Glutamatergic neuron (in vitro differentiated cells): ENCODE measurements at places on chromosomes 5 and 9. TPM values are rescaled to one million over a fixed set of nuclear protein-coding genes. Genes with fewer than 3 reads are reported as not detected.
A peak's percentile ranks its signal among the peaks of the same experiment; 100 is the strongest.

Gene ZNF883
- total RNA-seq, result 18.4 TPM

GRCh38 chr9:129109537-129109903 is 1.1 kb downstream of the CRAT start:
- peak; percentile 73 for DNase-seq

DNA sequence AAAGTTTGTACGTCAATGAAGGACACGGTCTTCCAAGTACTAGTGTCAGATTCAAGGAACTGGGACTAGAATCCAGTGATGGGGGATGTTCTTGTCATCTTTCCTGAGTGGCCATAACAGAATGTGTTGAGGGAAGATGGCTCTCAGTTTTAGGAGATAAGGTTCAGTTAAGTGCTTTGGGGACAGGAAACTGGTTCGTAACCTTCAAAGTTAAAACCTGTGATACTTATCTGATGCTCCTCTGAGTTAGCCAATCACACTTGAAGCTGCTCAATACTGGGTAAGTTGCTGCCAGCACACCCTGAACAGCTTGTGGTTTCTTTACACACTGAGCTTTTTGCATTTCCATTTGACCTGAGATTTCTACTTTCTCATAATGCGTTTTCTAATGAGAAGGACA is 64.4 kb downstream of the PIK3R1 start:
- no peak for DNase-seq

GRCh38 chr9:84996029-84996428 is 326.5 kb downstream of the NTRK2 start:
- DNase-seq, result no peak

GRCh38 chr9:108956022-108956630 is 21.9 kb downstream of the ABITRAM start:
- no peak for DNase-seq

Gene UGCG
- total RNA-seq, result 16.0 TPM

Gene TMEM252
- total RNA-seq, result not detected

Gene CSF1R
- not detected for total RNA-seq

Gene SLC46A2
- not detected for total RNA-seq

Gene MYOZ3
- 0.64 TPM for total RNA-seq

DNA sequence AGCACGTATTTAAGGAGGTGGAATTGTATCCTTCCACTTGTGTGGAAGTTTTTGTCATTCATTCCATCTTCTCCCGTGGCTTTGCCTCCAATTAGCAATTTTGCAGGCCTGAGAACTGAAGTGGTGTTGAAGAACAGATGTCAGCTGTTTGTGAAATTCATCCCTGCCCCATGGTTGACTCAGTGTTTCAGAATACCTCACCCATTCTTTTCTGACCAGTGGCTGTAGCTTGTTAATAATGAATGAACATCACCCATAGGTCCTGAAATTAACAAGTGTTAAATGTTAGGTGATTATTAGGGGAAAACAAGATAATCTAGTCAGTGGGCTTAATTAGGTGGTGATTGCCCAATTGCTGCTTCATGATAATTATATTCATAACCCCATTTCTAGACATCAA is 11.7 kb downstream of the ZNF462 start:
- no peak for DNase-seq

GRCh38 chr5:146909255-146910068 is 30.9 kb upstream of the PPP2R2B start:
- no peak for DNase-seq

Gene SPINK13
- total RNA-seq, result not detected

Gene PRDM12
- 0.98 TPM for total RNA-seq

GRCh38 chr5:151216781-151217180 is 7.1 kb downstream of the CCDC69 start:
- DNase-seq, result no peak

Gene SLCO6A1
- total RNA-seq, result 1.6 TPM

DNA sequence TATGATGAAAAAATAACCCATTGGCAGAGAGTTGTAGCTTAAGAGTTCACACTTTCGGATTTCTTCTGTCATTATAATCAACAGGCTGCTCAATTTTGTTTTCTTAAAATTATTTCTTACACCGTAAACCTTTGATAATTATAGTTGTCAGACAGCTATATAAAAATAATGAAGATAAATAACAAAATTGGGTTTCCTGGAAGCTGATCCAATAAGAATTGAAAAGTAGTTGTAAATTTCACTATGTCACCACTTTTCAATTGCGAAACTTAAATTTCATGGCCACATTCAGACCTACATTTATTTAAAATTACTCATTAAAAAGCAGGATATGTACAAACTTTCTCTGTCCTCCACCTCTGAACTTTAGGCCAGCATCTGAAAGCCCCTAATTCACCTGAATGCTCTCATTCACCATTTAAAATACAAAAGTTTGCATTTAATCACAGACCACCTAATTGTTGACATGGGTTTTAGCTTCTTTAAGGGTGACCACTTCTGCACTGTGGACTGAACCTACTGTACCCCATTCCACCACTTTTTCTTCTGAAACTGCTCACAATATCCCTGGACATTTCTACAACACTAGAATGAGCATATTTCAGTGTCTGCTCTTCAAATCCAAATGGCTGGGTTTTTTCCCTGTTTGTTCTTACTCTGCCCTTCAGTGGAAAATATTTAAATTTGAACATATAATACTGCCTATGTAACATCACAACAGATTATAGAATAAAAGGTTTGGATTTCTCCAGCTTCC is 680 bp downstream of the SELENOP start:
- no peak for DNase-seq

DNA sequence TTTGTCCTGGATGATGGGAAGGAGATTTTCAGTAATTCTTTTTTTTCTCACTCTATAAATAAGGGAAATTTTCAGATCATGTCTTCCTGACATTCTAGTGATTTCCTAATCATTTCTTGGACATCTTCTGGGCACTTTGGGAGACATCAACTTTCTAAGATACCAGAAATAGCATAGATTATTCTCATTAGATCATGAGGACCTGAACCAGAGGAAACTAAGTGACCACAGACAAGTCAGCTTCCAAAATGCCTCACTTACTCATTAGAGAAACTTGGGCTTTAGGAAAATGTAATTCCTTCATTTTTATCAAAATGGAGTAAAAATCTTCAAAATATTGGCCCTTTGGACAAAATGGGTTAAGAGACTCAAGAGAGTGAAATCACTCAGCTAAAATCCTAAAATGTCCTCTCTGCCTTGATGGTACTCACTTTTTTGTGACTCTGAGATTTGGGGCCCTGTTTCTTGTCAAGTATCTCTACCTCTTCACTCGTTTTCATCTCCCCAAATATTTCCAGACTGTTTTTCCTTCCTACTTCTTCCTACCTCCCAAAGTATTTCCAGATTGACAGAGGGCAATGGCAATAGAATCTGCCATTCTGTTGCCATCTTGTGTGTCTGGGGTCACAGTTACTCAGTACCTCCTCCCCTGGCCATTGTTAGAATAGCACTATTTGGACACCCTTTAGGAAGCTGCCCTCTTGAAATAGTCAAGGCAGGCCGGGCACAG is 194.5 kb downstream of the NR3C1 start:
- DNase-seq, result no peak

- DNase-seq, result no peak
Observed at GRCh38 chr9:116365056-116365471, 211.5 kb downstream of the PAPPA start.

Gene PCDHB9
- total RNA-seq, result 12.2 TPM

DNA sequence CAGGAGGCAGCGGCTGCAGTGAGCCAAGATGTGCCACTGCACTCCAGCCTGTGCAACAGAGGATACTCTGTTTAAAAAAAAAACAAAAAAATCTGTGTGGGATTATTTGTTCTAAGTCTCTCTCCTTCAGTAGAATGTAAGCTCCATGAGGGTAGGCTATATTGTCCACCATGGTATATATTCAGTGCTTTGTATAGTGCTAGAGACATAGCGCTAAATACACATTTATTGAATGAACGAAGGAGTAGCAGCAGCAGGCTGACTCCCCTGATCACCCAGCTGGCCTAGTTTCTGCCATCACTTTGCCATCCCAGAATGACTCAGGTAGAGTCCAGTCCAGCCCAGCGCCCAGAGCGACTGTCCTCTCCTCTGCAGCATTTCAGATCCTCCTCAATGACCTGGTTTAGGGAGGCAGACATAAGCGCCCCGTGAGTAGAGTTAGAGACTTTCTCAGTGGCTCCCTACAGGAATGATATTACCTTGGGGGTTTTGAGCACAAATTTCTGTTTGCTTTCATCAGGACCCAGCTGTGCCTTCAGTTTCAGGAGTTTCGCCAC is 716 bp downstream of the HARS1 start:
- DNase-seq, result peak; percentile 20

DNA sequence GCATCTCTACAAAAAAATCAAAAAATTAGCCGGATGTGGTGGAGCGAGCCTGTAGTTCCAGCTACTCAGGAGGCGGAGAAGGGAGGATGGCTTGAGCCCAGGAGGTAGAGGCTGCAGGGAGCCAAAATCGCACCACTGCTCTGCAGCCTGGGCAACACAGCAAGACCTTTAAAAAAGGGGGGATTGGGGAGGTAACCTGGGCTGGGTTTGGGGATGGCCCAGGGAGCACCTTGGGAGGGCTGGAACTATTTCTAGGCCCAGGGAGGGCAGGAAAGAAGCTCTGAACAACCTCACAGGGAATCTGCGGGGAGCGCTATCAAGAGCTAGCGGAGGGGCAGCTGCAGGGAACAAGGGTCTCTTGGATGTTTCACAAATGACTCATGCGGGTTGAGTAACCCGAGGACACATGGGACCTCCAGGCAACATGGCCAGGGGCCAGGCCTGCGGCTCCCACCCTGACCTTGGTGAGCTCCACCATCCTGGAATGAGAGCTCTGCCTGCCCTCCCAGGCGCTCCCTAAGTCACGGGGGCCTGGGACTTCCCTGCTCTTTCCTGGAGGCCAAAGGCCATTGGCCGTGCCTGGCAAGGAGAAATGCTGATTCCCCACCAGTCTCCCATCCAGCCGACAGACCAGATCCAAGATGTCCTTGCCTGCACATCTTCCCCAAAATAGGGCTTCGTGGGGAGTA is 23.4 kb downstream of the SARDH start:
- DNase-seq, result peak; percentile 41

- no peak for DNase-seq
Observed at GRCh38 chr5:139245637-139246339, 47.6 kb upstream of the SIL1 start.

DNA sequence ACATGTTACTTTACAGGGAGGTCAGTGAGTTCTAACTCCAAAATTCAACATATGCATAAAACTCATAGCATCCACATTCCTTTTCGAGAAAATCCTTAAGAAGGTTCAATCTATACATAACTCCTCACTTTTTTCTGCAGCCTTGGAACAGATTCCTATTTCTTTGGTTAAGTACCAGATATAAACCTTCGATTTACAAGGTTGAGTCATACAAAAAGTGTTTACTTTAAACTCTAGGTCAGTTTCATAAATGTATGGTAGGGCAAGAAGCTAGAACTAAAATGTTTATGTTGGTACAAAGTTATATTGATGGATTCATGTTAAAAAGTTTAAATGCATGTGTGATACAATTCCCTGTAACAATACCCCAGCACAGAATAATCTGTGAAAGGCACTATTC is 19.4 kb downstream of the CDKN2AIPNL start:
- no peak for DNase-seq

- peak; percentile 81 for DNase-seq
Observed at GRCh38 chr5:138138949-138139780, at the start of gene NME5. NME5 (minus strand) TSS chr5:138139428; CDS start chr5:138138780, 648 bp downstream.

DNA sequence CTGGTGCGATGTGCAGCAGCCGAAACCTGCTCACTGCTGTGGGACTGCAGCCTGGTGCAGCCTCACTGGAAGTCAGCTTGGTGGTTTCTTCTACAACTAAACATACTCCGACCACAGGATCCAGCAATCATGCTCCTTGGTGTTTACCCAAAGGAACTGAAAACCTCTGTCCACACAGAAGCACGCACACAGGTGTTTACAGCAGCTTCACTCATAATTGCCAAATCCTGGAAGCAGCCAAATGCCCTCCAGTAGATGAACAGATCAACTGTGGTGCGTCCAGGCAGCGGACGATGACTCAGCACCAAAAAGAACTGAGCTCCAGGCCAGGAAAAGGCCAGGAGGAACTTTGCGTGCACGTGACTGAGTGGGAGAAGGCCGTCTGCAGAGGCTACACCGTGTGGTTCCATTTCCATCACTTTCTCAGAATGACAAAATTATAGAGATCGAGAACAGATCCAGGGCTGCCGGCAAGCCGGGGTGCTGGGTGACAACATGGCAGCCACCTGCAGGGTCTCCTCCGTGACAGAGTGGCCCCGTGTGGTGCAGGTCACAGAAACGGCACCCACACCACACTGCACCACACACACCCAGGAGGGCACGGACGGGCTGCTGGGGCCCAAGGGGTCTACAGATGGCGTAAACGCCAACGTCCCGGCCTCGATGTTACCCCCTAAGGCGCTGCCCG is 23.1 kb upstream of the NSMF start:
- peak; percentile 12 for DNase-seq

Gene PKD2L2
- total RNA-seq, result not detected

- no peak for DNase-seq
Observed at GRCh38 chr9:93114984-93115335, 18.9 kb downstream of the CARD19 start.

DNA sequence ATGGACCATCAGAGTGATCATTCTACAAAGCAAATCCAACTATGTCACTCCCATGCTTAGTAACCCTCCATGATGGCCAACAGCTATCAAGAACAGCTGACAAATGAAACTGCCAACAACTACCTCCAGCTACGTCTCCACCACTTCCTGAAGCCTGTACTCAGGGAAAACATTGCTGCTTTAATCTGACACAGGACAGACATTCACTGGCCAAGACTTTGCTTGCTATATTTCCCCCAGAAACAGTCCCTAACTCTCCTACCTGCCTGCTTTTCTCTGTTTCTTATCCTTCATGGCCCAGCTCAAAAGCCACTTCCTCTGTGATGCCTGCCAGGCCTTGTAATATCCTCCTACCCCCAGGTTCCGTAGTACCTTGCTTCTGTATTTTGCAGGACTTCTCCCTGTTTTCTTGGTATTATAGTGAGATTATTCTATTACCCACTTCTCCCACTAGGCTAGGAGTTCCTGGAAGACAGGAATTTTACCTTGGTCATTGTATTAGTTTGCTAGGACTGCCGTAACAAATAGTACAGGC is 14.7 kb upstream of the RAB14 start:
- DNase-seq, result no peak

Gene BTNL8
- not detected for total RNA-seq

Gene IL5
- not detected for total RNA-seq

Gene C5orf24
- 43.2 TPM for total RNA-seq

DNA sequence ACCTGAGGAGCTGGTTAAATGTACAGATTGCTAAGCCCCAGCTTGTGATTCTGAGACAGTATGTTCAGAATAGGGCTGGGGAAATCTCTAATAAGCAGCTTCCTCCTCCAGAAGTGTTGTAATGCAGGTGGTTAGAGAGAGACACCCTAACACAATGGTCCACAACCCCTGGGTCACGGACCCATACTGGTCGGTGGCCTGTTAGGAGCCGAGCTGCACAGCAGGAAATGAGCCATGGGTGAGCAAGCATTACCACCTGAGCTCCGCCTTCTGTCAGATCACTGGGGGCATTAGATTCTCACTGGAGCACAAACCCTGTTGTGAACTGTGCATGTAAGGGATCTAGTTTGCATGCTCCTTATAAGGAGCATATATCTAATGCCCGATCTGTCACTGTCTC is 61.8 kb downstream of the SLC36A1 start:
- no peak for DNase-seq

Gene SMARCA2
- 14.5 TPM for total RNA-seq

Gene GOLM1
- 95.2 TPM for total RNA-seq

Gene LURAP1L
- 25.6 TPM for total RNA-seq

- DNase-seq, result no peak
Observed at GRCh38 chr5:155676967-155677366, 650.0 kb upstream of the SGCD start.

- DNase-seq, result peak; percentile 80
Observed at GRCh38 chr5:173581408-173582215, 34.8 kb downstream of the BOD1 start.
